ENCODE measurements at places on chromosomes 4 and X.

DNA sequence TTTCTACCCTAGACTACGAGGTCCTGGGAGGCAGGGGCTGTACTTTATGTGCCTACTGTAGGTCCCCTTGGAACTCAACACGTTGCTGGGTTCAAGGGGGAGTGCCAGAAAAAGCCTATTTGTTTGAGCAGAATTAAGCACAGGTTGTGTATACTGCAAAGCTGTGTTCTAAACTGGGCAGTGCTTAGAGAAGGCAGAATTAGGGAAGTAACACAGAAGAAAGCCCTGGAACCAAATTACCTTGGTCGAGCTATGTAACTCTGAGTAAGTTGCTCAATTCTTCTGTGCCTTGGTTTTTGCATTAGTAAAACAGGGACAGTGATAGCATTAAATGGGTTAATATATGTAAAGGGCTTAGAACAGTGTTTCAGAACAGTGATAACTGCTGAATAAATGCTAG is 245.0 kb upstream of the SFRP2 start:
- no peak for DNase-seq

DNA sequence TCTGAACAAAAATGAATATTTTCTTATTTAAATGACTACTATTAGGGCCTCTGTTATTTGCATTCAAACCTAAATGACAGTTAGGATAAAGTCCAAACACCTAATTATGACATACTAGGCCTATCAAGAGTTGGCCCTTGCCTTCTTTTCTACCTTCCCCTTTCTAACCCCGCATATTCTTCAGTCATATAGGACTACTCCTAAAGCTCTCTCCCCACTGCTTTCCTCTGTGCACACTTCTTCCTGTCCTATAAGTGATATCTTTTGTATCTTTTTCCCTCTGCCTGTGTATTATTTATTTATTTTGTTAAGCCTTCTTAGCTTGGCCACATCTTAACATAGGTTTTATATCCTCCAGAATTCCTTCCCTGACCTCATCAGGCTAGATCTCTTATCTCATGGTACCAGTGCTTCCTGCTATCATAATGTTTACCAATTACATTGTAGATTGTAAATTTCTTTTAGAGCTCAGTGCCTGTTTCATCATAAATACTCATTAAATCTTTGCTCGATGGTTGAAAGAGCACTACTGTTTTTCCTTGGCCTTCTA is 22.5 kb downstream of the ERVMER34-1 start:
- no peak for DNase-seq

DNA sequence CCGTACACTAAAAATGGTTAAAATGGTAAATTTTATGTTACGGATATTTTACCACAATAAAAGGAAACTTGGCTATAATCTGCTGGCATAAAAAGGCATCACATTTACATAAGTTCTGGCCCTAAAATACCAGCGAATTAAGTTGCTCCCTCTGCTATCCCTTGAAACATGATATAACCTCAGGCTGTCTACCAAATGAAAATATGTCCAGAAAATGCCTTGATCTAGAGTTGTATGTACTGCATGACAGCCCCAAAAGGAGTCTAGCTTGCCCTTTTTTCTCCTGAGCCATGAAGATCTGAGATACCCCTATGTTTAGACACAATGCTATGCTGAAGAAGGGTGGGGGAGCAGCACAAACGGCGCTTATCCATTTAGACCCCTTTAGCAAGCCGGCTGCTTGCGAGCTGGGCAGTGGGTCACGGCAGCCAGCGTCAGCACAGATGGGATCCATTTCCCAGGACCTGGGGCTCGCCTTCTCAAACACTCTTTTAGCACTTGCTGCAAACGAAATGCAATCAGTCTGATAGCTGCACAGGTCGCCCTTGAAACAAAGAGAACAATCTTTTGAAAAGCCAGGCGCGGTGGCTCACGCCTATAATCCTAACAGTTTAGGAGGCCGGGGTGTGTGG is 77.0 kb downstream of the AFAP1 start:
- DNase-seq: no peak

GRCh38 chr4:182627996-182628395 is 289.2 kb downstream of the DCTD start:
- no peak for DNase-seq

Measured in stimulated activated CD4-positive, alpha-beta T cell treated with anti-CD3 and anti-CD28 coated beads, Interleukin-1b, Interleukin-23, amount 100 ng/mL, for 1 hour (primary cell).